Calu3 (cell line): ENCODE measurements at places on chromosomes 12 and 14.

GRCh38 chr14:69490219-69490918 is 5.8 kb downstream of the PLEKHD1 start:
- no peak for DNase-seq

- no peak for DNase-seq
Observed at GRCh38 chr14:65600742-65601141, 188.2 kb downstream of the FUT8 start.

- no peak for DNase-seq
Observed at GRCh38 chr12:130478786-130479185, 141.1 kb downstream of the PIWIL1 start.

DNA sequence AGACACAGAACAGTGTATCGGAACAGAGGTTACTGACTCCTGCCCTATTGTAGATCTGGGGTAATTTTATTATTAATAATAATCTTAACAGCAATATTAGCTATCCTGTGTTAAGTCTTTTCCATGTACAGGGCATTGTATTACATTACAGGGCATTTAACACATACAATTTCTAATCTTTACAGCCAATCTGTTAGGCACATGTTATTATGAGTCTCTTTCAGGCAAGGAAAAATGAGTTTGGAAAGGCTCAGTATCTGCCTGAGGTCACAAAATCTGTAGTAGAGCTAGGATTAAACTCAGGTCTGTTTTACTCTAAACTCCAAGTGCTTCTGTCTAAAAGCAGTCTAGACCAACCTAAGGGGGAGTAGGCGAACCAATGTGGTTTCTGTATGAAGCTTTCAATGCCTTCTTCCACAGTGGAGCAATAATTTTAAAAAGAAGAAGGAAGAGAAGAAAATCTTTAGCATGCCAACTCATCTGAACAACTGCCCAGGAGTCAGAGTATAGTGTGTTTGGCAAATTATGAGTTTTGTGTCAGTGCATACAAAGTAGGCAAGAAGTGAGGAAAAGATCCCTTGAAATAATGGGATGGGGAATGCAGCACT is 192.6 kb downstream of the CHST11 start:
- DNase-seq: no peak

GRCh38 chr12:50788561-50788960 is 24.7 kb downstream of the ATF1 start:
- DNase-seq: no peak

- no peak for DNase-seq
Observed at GRCh38 chr14:58821421-58821820, 183.7 kb downstream of the DACT1 start.

- DNase-seq: no peak
Observed at GRCh38 chr12:94551810-94552209, 92.1 kb upstream of the CEP83 start.

DNA sequence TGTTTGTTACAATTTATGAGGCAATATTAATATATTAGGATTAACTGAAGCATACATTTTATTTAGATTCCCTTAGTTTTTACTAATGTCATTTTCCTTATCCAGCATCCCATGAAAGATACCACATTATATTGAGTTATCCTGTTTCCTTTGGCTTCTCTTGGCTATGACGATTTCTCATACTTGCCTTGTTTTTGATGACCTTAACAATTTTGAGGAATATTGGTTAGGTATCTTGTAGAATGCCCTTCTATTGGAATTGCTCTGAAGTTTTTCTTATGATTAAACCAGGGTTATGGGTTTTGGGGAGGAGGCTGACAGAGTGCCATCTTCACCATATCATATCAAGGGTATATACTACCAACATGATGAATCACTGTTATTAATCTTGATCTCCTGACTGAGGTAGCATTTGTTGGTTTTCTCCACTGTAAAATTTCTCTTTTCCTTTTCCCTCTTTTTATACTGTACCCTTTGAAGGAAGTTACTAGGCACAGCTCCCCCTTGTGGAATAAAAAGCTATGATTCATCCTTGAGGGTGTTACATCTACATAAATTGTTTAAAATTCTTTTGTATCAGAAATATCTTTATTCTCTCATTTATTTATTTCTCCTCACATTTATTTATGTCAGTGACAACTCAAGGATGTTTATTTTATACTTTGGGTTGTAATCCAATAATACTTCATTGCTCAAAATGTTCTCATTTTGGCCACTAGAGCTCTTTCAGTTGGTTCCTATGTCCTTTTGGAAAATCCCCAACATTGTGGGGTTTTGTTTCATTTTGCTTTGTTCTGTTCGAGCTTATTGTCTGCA is 239.0 kb downstream of the SLC16A7 start:
- DNase-seq: peak; percentile 18

- DNase-seq: no peak
Observed at GRCh38 chr12:52679875-52680274, 332 bp downstream of the KRT1 start.

DNA sequence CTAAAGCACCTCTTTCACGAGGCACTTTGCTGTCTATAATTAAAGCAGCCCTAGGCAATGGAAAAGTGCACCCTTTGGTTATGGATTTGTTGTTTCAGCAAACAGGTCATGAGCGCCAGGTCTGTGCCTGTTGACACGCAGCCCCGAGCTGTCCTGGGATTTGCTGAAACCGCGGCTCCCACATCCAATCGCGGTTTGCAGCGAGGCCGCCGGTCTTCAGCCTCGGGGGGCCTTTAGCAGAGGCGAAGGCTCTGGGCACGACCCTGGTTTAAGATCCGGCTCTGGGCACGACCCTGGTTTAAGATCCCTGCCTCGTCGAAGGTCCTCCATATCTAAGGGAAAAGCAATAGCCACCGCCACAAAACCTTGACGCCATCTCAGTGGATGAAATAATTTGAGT is 79.2 kb downstream of the GLT1D1 start:
- no peak for DNase-seq

DNA sequence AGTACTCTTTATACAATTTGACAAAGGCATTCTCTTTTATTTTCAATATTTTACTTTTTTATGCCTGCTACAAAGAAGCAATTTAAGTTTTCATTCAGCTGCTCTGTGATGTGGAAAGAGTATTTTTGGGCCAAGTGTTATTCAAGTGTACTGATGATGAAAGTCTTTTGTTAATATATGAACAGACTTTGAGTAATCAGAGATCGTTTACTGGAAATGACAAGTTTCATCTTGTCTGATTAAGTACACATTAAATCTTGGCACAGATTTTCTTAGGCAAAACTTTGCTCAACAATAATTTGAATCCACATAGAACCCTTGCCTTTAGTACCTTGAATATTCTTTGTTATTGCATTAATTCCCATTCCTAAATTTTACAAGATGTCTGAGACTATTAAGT is 13.3 kb upstream of the PZP start:
- DNase-seq: no peak

GRCh38 chr12:117523971-117524370 is 162.5 kb upstream of the NOS1 start:
- no peak for DNase-seq

GRCh38 chr12:121214166-121214777 is 4.3 kb downstream of the P2RX4 start:
- DNase-seq: no peak

GRCh38 chr14:59870277-59871165 is at the start of gene RTN1:
Gene RTN1 (minus strand): TSS chr14:59870776. CDS start chr14:59870630, 146 bp downstream.
- peak; percentile 17 for DNase-seq

- DNase-seq: peak; percentile 59
Observed at GRCh38 chr14:61025251-61026223, 44.5 kb downstream of the SLC38A6 start.

GRCh38 chr12:47636908-47637780 is 68.7 kb downstream of the RPAP3 start:
- DNase-seq: peak; percentile 59

DNA sequence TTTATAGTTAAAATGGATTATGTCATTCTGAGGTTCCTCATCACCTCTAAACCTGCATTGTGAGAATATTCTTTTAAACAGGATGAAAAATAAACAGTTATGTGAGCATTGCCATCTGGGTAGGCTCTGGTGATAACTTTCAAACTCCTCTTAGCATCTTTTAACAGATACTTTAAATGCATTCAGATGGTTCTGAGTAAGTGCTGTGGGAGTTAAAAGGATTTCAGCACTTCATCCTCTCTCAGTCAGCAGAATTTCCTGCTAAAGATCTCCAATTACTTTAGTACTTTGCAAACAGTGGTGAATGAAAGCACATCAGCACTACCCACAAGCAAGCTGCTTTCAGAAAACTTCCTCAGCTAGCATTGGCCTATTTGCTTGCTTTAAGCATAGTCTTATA is 59.3 kb upstream of the TMTC1 start:
- DNase-seq: no peak

- DNase-seq: no peak
Observed at GRCh38 chr12:57193706-57194245, 22.8 kb upstream of the NXPH4 start.

DNA sequence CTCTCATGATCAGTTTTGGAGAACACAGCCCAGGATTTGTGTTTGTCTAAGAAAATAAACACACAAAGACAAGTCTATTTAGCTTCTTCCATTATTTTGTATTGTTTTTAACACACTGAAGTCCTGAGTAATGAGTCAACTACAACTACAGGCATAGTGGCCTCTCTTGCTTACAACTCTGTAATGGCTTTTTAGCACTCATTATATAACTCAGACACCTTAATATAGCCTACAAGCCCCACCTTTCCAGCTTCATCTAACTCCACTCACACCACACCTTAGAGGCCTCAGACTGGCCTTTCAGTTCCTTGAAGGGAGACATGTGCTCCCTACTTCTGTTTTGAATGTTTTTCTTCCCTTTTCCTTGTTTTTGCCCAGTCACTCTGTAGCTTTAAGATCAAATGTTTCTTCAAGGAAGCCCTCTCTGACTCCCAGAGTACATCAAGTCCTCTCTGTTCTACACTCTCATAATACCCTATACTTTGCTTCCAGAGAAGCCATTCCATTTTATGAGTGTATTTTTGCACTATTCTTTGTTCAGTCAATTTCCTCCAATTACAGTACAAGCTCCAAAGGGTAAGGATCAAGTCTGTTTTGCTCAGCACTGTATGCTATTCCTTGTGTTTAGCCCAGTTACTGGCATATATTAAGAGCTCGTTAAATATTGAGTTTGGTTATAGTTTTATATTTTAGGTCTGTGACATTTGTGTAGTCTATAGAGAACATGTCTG is 233.6 kb upstream of the ARHGAP5 start:
- no peak for DNase-seq

DNA sequence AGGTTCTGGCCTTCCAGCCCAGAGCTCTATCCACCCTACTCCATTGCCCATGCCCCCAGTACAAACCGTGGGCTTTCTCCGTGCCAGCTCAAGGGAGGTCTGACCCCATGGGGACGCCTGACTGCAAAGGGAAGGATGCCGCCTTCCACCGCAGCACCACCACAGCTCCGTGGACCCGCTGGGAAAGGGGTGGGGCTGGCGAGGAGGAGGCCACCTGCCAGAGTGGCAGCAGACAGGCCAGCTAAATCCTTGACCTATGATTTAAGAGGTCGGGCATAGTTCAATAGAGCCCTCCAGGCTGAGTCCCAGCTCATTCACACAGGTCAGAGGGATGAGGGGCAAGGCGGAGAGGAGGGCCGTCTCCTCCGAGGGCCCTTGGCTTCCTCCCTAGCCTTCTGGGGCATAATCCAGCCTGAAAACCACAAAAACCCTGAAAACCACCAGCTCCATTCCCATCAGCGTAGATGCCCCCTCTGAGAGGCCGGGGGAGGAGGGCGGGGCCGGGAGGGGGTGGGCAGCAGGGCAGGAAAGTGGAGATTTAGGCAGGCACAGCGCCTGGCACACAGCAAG is 14.9 kb upstream of the FIGNL2 start:
- no peak for DNase-seq

DNA sequence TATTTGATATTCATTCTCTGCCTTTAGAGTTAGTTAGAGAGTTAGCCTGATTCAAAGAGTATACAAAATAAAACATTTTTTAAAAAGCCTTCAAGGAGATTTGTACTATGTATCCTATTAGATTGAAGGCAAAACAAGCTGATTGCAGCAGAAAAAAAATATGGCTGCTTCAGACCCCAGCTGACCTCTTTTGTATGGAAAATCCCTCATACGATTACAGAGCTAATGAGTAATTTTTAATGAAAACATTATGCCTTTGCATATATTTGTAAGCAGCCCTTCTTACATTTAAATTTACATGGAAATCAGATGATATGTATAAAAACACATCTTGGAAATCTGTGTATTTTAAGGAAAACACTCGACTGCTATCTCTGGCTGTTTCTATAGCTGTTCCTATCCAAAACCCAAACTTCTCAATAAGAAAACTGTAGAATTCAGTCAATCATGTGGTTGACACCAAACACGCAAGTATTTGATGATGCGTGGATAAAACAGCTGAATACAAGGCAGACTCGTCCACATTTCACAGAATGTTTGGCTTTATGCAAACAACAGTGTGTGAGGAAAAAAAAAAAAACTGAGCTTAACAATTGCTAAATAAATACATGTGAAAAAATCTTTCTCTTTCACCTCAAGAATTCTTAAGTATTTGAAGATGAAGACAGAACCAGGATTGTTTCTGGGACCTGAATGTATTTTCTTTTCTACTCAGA is 275.3 kb downstream of the EGLN3 start:
- DNase-seq: no peak

DNA sequence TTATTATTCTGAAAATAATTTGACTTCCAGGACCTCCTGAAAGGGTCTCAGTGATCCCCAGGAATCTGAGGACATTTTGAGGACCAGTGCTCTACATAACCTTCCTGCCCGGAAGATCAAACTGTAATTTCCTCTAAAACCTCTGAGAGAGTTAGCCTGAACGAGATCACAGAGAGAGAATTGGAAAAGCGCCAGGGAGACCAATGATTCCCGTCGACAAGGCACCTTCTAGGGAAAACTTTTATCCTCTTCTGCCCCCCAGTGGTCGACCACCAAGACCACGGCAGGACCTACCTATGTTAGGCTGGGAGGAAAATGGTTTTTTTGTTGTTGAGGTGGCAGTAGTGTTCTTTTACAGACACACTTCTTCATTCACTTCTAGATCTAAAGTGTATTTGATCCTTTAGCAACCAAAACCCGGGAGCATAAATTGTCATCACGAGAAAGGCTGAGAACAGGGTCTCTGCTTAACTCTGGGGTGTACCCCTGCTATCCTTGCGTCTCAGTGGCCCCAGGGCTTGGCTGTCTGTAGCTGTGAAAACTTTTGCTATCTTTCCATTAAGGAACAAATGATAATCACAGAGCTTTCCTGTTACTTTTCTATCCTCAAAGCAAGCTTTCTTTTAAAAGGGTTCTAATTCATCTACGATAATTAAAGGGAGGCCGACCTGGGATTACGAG is 62.9 kb upstream of the NID2 start:
- peak; percentile 84 for DNase-seq

DNA sequence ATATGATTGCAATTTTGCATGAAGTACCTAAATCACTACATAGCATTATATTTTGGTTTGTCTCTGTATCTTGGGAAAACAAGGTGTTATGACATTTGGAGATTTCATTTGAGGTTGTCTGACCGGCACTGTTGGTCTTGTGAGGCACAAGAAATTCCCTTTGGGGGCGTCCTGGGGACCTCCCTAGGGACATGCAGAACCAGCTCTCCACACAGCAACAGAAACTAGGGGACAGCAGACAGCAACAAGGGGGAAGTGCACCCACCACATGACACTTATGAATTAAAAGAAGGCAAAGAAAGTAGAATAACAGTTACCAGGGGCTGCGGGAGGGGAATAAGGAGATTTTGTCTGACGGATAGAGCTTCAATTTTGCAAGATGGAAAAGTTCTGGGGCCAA is 14.4 kb downstream of the DDX54 start:
- DNase-seq: no peak

GRCh38 chr12:5723711-5724252 is 221.3 kb downstream of the ANO2 start:
- no peak for DNase-seq
